Renal cortex interstitium (tissue), 15 donors: ENCODE measurements at places on chromosomes 5 and 9. TPM values are rescaled to one million over a fixed set of nuclear protein-coding genes. Genes with fewer than 3 reads are reported as not detected.
A peak's percentile ranks its signal among the peaks of the same experiment; 100 is the strongest.

DNA sequence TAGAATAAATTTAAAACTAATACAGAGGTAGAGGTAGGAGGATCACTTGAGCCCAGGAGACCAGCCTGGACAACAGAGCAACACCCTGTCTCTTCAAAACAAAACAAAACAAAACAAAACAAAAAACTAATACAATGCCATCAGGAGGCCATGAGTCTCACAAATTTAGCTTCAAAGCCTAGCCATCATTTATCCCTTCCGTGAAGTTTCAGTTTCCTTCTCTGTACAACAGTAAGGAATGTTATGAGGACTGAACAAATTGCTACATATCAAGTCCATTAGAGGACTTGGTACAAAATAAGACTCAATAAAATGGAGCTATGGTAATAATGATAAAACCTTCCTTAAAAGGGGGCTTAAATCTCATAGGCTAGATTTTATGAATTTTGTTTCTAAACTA, 60.8 kb downstream of the MAPKAP1 start:
- no peak for DNase-seq

- DNase-seq: no peak
Observed at GRCh38 chr9:113776194-113776593, 99.9 kb upstream of the ZNF618 start.

GRCh38 chr5:58965677-58966414, 383.0 kb downstream of the RAB3C start:
- no peak for DNase-seq

DNA sequence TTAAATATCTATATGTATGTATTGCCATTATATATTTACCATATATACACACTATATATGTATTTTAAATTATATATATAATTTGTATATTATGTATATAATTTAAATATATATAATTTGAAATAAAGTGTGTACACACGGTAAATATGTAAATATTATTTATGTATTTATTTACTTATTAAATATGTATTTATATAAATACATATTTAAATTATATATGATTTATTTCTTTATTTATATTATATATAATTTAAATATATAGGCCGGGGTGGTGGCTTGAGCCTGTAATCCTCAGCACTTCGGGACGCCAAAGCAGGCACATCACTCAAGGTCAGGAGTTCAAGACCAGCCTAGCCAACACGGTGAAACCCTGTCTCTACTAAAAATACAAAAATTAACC, 31.3 kb upstream of the LHFPL2 start:
- no peak for DNase-seq

The GLRA1 gene
- polyA plus RNA-seq: not detected

The PCDHGB7 gene
- 15.2 TPM for polyA plus RNA-seq

The PCDHA8 gene
- 0.09 TPM for polyA plus RNA-seq

DNA sequence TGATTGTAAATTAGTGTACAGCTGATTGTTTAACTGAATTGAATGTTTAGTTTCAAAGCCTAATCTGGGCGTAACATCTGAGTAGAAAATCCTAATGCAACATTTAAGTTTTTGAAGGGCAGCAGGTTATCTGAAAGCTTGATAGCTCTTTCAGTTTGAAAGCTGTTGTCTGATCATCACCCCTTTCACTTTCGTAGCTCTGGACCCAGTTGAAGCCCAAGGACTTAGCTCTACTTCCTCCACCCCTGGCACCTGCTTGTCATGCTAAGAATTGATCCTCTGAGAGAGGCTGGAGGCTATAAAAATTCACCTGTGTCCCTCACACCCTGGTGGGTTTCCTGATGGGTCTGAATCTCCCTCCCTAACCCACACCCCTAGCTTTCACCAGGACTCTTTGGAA, 86.0 kb downstream of the ZFAND5 start:
- no peak for DNase-seq

GRCh38 chr9:124187311-124187710, 70.4 kb upstream of the NEK6 start:
- DNase-seq: no peak

The SLC25A2 gene
- 0.35 TPM for polyA plus RNA-seq

GRCh38 chr5:170591054-170591453, 87.2 kb downstream of the KCNIP1 start:
- no peak for DNase-seq

GRCh38 chr9:135307300-135307699, 172.3 kb upstream of the PPP1R26 start:
- DNase-seq: no peak

- DNase-seq: no peak
Observed at GRCh38 chr9:76594764-76595424, 135.9 kb downstream of the GCNT1 start.

DNA sequence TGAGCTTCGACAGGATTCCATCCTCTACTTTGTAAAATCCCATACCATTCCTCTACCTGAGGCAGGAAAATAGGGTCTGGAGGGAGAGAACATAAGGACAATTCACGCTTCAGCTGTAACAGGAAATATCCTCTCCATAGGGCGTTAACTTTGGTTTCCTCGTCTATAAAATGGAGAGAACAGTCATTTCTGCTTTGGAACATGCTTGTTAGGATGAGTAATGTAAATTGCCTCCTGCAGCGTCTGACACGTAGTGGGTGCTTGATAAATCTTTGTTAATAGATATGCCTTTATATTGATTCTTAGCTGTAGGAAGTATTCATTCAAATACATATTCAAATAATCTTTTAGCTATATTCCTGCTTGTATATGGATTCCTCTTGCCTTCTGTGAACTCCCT, 711 bp upstream of the SUB1 start:
- DNase-seq: no peak

GRCh38 chr9:98329904-98330303, 74.5 kb upstream of the TBC1D2 start:
- DNase-seq: no peak

GRCh38 chr5:52010454-52010853, 627.2 kb downstream of the ISL1 start:
- DNase-seq: no peak

- DNase-seq: no peak
Observed at GRCh38 chr9:126607086-126607485, 6.6 kb upstream of the LMX1B start.

GRCh38 chr9:128862401-128862851, 19.3 kb downstream of the KYAT1 start:
- no peak for DNase-seq

The BARX1 gene
- polyA plus RNA-seq: 0.67 TPM

GRCh38 chr5:56481428-56482357, 248.6 kb upstream of the ANKRD55 start:
- DNase-seq: peak; percentile 75

The NFIL3 gene
- polyA plus RNA-seq: 32.4 TPM

- no peak for DNase-seq
Observed at GRCh38 chr5:13606051-13606450, 338.4 kb downstream of the DNAH5 start.

The CARTPT gene
- polyA plus RNA-seq: not detected

GRCh38 chr5:179801304-179802206, 5.1 kb downstream of the MGAT4B start:
- no peak for DNase-seq

The BNC2 gene
- polyA plus RNA-seq: 10.2 TPM

DNA sequence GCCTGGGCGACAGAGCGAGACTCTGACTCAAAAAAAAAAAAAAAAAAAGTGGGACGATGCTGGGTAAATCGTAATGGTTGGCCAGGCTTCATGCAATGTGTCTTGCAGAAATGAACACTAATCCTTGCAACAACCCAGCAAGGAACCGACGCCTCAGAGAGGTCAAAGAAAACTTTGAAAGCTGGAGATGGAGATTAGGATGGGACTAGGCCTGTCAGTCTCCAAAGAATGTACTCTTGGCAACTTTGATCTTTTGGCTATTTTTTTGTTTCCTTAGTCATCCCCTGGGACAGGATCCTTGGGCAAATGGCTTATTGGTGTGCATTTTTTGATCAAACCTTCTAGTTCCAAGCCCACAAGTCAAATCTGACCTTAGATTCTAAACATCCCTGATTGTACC, 10.6 kb upstream of the PWWP2A start:
- no peak for DNase-seq

The AFAP1L1 gene
- 18.8 TPM for polyA plus RNA-seq

The TMEM174 gene
- 17.2 TPM for polyA plus RNA-seq

- DNase-seq: no peak
Observed at GRCh38 chr5:134245101-134245604, 19.3 kb upstream of the PPP2CA start.

DNA sequence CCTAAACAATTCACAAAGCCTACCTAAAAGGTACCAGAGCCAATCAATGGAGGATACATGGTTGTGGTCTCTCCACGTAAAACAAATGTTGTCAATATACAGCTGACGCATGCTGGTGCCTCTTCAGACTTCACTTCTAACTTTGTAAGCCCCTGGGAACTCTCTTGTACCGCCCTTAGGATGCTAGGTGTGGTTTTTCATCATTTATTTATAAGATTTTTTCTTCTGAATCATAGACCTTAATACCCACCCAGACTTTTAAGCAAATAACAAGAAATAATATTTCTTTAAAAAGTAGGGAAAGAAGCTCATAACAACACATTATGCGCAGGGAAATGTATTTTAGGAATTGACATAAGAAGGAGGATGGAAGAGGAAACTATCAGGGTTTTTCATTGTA, 33.0 kb downstream of the SSBP2 start:
- DNase-seq: no peak

DNA sequence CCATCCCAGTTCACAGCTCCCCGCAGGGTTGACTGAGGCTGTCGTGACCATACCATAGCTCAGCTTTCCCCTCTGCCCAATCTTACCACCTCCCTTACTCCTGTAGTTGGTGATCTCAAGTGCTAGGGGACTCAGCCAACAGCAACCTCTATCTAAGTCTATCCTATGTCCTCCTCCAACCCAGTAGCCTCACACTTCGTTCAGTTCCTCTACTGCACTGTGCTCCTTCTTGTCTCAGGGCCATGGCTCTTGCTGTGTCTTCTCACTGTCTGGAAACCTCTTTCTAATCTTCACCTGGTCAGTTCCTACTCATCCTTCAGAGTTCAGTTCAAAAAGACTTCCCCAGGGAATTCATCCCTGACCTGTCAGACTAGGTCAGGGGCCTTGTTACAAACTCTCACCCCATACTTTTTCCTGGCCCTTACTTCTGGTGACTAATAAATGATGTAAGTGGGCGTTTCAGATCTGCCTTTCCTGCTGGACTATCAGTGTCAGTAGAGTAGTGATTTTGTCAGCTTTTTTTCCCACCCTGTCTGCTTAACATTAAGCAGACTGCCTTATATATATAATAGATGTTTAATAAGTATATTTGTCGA, 53.6 kb upstream of the NR3C1 start:
- no peak for DNase-seq

DNA sequence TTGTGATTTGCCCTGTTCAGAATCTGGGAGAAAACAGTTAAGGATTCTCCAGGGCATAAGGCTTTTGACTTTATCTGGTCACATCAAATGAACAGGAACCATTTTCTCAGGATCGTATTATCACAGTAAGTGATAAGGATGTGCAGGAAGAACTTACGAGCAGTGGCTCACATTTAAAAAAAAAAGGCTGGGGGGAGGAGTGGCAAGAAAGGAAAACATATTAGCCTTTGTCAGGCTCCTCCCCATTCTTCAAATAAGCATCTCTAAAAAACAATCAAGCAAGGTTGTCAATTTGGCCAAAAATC, 234.3 kb upstream of the TMEM161B start:
- DNase-seq: no peak

GRCh38 chr9:33014665-33015014, 10.4 kb upstream of the DNAJA1 start:
- DNase-seq: no peak

- no peak for DNase-seq
Observed at GRCh38 chr5:62514510-62515119, 64.0 kb upstream of the LRRC70 start.

- DNase-seq: no peak
Observed at GRCh38 chr5:14109771-14110170, 33.4 kb upstream of the TRIO start.

DNA sequence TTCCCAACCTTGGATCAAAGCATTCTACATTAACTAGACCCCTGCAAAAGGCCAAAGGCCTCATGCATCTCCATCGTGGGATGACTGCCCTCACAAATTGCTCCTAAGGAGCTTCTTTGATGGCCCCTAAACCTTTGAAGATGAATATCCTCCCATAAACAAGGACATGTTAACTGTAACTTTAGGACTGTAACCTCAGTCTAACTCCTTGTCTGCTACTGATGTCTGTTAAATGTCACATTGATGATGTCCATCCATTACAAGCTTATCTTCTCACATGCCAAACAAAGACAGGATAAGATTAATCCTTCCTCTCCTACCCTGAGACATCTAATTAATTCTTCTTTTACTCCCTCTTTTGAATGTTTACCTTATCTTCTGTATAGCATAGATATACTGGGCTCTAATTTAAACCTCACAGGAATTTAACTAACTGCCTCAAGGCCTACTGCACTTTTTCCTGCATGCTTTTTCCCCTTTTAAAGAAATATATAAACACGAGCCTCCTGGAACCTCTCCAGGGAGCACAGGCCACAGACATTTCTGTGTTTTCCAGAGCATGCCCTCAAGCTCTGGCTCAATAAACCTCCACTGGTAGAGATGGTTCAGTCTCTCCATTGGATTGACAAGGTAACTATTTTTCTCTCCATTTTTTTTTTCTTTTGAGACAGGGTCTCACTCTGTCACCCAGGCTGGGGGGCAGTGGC, 90.6 kb upstream of the SLC25A48 start:
- DNase-seq: peak; percentile 44

The AQP7 gene
- 23.6 TPM for polyA plus RNA-seq

GRCh38 chr5:179054036-179054785, 6.0 kb upstream of the ZNF354C start:
- no peak for DNase-seq

DNA sequence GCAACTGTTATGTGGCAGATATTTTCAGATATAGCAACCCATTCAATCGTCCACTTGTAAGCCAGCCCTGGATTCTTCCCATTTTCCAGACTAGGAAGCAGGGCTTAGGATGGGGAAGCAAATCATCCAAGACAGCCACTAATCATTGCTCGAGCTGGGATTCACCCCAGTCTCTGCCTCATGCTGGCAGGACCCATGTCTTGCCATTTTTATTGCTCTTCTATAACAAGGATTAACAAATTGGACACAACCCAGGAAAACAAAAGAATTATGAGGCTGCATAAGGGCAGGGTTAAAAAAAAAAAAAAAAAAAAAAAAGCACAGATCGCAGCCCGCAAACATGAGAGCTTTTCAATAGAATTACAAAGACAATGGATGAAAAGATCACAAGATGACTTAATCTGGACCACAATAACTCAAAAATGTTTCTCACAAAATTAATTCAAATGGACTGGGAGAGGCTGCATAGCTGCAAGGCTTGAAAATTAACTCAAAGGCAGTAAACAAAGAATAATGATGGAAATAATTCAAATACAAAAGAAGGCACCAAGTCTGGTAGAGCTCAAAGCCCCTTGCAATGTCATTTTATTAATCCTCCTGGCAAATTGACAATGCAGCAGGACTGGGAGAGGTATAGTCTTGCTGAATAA, 40.7 kb downstream of the ASTN2 start:
- no peak for DNase-seq

The POLR3G gene
- polyA plus RNA-seq: 3.5 TPM

The ADGRV1 gene
- 12.4 TPM for polyA plus RNA-seq

- no peak for DNase-seq
Observed at GRCh38 chr9:4197548-4197947, 102.3 kb downstream of the GLIS3 start.

GRCh38 chr5:104564530-104564929, 1001.9 kb upstream of the NUDT12 start:
- DNase-seq: no peak

- no peak for DNase-seq
Observed at GRCh38 chr5:134547579-134547978, 22.1 kb downstream of the JADE2 start.

GRCh38 chr5:176611435-176611834, 1.5 kb upstream of the GPRIN1 start:
- DNase-seq: no peak

The ISL1 gene
- not detected for polyA plus RNA-seq

- no peak for DNase-seq
Observed at GRCh38 chr5:42912184-42912798, 100.6 kb upstream of the SELENOP start.

The CBY3 gene
- 0.75 TPM for polyA plus RNA-seq

The IDNK gene
- 14.4 TPM for polyA plus RNA-seq
